ELR (cell line): ENCODE measurements at places on chromosomes 2 and 18.

DNA sequence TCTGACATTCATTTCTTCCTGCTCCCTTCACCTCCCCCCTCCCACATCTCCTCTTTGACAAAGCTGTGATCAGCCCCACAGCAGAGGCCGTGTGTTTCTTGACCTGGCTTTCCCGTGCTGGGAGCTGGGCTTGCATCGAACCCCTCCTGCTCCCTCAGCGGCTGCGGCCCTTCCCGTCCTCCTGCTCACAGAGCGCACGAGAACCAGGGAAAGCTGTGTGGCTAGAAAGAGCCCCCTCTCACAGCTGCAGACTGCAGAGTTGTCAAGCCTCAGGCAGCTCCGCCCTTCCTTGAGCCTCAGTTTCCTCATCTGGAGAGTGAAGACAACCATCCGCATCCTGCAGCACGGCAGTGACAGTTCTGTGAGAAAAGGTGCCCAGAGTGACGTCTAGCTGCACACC lies 65.7 kb upstream of the GLI2 start:
- DNase-seq: no peak

DNA sequence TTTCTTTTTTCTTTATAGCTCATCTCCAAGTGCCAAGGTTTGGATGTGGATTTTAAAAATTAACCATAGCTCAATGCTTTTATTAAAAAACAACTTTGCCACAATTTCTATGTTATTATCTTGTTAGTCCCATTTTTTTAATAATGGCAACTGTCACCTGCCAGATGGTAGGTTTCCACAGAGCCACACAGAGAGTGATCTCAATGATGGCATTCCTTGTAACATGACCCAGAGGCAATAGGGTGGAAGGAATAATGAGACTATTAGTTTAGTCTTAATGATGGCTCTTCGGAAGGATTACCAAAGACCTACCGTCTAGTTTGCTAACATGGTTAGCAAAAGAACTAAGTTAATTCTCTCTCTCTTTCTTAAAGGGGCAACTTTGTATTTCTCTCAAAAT lies 64.0 kb downstream of the REL start:
- DNase-seq: no peak

DNA sequence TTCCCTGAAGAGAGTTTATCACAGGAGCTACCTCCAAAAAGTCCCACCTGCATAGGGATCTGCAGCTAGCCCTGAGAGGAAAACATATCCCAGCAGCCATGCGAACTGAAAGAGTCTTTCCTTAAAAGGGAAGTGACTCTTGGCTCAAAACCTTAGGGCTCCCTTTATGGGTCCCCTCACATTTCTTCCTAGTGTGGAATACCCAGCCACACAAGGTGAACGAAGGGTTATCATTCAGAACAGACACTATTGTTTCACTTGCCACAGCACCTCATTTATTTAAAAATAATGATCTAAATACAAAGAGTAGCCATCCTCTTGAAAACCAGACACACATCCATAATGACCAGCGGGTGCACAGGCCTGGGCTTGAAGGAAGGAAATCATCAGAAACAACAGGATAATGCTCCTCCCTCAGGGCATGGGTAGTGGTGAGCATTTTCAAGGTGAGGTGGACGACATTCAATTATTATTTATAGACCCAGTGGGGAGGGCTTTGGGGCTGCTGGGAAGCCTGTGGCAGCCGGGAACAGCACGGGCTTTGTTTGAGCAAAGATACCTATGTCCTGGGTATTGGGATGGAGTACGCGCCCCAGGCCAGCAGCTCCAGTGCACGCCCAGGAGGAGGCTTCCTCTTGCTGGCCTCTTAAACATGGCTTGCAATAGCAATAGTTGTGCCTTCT lies 119.0 kb upstream of the ITGA6 start:
- no peak for DNase-seq

DNA sequence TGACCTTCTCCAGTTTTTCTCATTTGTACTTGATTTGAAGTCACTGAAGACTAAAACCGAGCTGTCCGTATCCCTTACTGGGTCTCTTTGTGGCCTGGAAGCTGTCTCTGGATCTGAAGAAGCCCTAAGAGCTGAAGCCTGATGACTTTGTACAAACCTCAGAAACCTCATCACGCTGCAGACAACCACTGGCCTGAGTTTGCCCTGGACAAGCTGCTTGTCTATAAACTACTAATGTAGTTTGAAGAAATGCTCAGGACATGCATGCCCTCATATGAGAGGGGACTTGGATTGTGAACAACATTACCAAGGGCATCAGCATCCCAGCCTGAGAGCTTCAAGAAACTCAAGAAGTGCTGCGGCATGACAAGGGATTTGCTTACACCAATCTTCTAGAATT lies 79.3 kb upstream of the CBLN2 start:
- no peak for DNase-seq

- peak; percentile 66 for DNase-seq
Measured at GRCh38 chr2:39506215-39506614, 69.1 kb upstream of the MAP4K3 start.

DNA sequence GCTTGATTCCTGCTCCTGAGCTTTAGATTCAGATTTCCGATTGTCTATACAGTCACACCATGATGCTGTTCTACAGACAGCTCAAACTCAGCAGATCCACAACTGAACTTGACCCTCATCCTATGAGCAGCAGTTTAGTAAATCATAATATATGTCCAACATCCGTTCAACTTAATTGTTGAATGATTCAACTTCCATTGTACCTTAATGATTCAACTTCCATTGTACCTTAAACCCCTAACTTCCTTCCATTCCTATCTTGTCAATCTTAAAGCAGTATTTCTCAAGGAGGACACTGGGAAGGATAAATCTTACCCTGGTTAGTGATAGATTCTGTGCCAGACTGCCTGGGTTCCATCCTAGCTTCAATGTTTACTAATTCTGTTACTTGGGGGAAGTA lies 60.1 kb downstream of the PIGN start:
- DNase-seq: peak; percentile 13

- peak; percentile 8 for DNase-seq
Measured at GRCh38 chr2:78979380-78980151, 45.9 kb upstream of the REG3G start.

DNA sequence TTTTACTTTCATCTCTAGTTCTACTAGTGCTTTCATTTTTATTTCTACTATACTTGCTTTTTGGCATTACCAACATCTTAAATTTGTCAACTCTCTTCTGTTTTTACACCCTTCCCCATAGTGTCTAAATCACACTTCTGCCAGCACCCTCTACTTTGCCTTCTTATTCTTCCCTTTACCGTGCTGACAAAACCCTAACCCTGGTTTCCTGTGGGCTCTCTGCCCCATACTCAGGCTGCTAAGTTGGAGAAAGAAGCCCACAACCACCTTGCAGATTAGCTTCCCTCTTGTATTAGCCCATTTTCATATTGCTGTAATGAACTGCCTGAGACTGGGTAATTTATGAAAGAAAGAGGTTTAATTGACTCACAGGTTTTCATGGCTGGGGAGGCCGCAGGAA lies 24.8 kb downstream of the GIGYF2 start:
- no peak for DNase-seq

DNA sequence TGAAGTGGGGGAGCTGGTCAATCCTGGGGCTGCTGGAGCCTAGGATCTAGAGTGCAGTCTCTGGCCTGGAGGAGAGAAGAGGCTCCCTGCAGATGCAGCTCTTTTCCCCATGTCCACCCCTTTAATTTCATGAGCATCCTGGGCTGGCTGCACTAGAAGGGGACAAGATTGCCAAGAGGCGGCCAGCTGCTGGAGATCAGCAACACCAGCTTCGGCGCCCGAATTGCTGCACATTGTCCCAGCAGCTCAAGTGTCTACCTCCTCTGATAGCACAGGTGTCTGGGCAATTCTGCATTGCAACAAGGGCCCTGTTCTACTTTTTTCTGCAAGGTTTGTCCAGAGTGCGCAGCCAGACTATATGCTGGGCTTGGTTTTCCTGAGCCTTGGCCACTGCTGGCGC lies 125.7 kb downstream of the AGAP1 start:
- no peak for DNase-seq

DNA sequence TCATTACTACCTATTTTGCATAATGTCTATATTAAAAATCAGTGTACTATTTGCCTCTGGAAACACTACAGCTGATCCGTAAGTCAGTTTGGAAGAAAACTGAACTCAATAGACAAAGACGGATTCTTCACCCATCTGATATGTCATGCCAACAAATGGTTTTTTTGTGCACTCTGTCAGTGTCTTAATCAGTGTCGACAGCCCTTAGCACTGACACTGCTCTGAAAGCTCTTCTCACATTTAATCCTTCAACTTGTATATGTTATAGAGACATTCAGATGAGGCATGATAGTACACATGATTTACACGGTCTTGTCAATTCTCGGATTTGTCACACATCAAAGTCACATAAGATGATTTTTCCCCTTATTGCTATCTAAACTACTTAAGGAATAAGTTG lies 347.5 kb upstream of the GALNT5 start:
- DNase-seq: no peak
